ENCODE measurements at places on chromosomes 2 and 18. TPM values are rescaled to one million over a fixed set of nuclear protein-coding genes. Genes with fewer than 3 reads are reported as not detected.

ESPNL gene
- 0.07 TPM for total RNA-seq

STPG4 gene
- 0.64 TPM for total RNA-seq

GRCh38 chr18:21146016-21146415, 34.4 kb upstream of the ROCK1 start:
- no peak for DNase-seq

ABCG8 gene
- total RNA-seq: not detected

DNA sequence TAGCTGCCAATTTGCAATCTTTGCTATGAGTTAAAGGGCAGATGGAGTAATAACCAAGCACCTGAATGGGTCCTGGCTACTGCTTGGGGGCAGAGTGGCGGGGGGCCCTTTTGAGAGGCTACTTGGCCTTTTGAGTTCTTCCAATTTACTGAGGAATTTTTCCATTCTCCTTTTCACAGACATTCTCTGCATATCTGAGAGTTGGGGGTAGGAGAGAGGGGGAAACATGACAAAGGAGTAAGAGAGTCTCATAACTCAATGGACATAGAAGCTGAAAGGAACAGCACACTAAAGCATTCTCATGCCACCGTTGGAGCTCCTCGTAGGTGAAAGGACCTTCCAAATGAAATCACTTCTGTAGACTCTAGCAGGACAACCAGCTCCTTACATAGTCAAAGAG, 16.1 kb downstream of the LGALSL start:
- DNase-seq: no peak

GRCh38 chr2:60297296-60298005, 256.0 kb downstream of the BCL11A start:
- DNase-seq: no peak

DYNAP gene
- total RNA-seq: not detected

DNA sequence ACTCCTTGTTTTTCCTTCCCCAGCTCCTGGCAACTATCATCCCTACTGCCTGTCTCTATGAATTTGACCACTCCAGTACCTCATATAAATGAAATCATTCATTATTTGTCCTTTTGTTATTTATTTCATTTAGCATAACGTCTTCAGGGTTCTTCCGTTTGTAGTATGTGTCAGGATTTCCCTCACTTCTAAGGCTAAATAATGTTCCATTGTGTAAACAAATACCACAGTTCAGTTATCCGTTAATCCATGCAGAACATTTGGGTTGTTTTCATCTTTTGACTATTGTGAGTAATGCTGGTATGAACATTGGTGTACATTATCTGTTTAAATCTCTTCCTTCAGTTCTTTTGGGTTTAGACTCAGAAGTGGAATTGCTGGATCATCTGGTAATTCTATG, 18.8 kb downstream of the DYNC2LI1 start:
- DNase-seq: no peak

CCDC68 gene
- total RNA-seq: 2.2 TPM

DNA sequence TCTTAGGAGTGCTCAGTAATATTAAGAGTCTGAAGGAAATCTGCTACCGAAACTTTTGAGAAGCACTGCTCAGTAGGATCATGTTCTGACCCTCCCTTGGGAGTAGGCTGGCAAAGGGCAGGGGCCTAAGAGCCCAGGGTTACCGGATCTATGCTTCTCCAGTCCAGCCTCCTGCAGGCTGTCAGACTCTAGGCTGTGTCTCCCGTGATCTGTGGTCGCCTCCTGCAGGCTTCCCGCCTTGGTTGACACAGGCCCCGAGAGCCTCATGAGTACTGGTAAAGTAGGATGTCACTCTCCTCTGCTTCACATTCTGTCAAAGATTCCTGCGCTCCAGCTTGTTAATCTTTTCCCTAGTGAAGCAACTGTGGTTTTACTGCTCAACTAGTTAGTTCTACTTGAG, 647.8 kb upstream of the RAB6C start:
- no peak for DNase-seq

GRCh38 chr2:166921261-166921896, 33.1 kb downstream of the XIRP2 start:
- DNase-seq: no peak

SKA1 gene
- 2.6 TPM for total RNA-seq

DNA sequence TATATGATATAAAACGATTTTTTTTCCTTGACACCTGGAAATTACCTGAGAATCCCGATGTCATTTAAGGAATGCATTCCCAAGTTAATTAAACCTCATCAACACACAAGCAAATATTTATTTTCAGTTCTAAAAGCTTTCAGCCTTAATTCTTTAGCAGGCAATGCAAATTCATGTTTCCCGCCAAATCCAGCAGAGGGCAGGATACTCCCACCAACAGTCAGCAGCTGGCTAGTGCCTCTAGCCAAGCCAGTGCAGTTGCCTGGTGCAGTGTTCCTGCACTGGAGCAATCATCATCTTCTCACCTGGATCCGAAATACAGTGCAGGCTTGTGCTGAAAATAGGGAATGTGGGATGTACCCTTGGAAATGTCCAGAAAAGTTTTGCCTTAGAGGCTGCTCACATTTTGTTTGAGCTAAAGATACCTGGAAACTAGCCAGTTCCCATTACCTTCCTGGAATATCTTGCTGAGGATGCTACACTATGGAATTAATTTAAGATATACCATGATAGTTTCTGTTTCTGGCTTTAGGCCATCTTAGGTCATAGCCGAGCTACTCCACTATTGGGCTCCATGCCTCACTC, 48.4 kb upstream of the CYTIP start:
- peak; percentile 30 for DNase-seq

GRCh38 chr2:6866275-6866671, 566 bp upstream of the CMPK2 start:
- peak; percentile 18 for DNase-seq

GDF7 gene
- total RNA-seq: 1.9 TPM

CYP27A1 gene
- 3.9 TPM for total RNA-seq

GRCh38 chr18:46400449-46400848, 256.6 kb downstream of the LOXHD1 start:
- DNase-seq: no peak

STAMBP gene
- 46.5 TPM for total RNA-seq

GRCh38 chr2:207934720-207935119, 90.6 kb downstream of the PLEKHM3 start:
- DNase-seq: no peak

DNA sequence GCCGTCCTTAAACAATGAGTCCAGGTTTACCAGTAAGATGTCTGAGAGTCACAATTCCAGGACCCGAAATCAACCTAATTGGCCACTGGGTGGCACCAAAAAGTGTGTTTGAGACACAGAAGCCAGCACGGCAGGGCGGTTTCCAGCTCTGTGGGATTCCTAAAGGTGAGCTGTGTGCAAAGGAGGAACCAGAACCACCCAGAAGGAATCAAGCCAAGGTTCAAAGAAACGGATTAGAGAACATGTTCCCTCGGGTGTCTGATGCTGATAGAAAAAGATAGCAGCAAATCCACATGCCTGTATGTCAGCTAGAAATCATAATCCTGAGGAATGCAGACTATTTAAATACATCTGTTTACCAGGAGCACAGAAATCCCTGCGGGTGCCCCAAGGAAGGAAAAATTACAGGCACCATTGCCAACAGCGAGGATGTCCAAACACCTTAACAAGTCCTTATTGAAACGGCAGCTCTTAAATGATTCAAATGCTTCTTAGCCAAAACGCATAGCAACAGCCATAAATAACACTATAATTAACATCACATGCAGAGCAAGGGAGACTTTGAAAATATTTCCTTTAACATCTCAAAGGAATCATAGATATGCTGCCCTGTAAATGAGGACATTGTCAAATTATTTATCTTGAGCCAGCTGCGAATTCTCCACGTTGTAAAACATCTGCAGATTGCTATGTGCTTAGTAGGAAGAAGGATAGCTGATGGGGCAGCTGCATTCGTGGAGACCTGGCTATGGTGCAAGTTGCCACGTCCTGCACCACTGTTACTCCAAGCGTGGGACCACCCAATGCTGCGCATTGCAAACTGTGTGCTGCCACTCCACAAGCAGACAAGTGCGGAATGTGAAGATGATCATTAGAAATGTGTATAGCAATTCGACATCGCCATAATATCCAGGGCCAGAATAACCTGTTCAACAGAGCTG, 318.7 kb upstream of the NCKAP5 start:
- DNase-seq: peak; percentile 27

- DNase-seq: peak; percentile 55
Measured at GRCh38 chr2:10331027-10331701, 28.5 kb downstream of the HPCAL1 start.

DNA sequence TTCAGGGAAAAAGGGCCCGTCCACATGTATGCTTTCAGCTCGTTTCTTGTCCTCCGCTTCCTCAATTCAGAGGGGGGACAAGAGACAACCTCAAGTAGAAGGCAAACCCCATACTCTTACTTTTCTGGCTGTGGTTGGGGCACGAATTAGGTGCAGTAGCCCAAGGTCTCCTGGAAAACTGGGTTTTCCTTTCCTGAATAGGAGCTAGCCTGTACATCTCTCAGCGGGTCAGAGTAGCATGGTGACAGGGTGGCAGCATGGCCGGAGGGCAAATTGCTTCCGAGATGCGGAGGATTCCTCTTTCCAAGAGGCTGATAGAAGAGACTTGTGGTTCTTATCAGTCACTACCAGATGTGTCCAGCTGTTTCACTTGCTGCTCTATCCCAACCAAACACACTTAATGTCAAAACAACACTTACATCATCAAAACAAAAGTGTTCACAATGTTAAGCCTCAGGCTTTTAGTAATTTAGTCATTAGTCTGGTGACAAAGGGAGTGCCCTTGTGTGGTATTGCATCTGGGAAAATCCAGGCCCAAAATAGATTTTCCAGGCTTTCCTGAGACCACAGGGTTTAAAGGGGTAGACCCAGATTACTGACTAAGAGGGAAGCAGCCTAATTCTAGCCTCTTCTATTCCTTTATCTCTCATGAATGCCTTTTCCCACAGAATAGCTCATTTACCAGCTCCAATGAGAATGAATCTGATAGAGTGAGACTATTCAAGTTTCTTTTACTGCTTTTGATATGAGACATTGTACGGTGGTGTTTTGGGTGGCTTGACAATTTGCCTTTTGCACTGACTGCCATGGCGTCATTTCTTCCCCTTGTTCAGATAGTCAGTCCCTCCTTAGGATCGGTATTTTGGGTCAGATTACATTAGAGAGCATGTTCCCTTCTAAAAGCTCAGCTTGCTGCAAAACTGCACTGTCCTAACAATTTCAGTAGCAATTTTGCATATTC, 162.0 kb downstream of the LTBP1 start:
- DNase-seq: peak; percentile 66

DNA sequence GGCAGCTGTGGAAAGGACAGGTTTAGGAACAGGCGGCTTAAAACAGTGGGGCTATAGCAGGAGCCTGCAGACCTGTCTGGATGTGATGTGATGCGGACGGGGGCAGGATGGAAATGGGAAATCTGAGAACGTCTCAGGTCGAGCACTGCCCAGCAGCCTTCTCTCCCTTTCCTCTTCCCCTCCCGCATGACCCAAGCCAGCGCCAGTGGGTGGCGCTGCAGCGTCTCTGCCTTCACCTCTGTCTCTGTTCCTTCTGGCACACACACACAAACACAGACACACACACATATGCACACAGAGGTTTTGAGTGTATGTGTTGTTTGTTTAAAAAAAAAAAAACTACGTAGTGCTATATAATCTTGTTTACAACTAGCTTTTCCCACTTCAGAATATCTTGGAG, 82.0 kb upstream of the SLC66A3 start:
- no peak for DNase-seq

DNA sequence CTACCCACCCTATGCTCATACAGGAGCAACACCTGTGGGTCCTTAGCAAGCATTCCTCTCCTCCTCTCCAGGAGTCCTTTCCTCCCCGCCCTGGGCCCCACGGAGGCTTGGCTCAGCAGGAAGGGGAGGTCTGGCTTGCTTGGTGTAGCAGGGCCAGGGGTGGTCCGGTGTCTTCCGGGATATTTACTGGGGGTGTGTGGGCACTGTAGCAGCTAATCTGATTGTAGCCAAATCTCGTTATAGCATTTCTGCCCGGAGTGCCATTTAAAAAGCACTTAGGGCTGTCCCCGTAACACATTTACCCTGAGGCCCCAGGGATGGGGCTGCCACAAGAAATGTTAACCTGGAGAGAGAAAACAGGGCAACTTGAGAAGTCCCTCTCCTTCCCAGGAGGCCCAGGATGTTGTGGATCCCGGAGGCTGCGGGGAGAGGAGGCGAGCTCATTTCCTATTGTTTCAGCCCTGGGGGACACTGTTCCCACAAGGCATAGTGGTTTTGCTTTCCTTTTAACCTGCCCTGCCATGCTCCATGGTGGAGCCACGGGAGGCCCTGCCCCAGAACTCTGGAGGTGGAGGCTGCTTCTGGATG, 134.5 kb downstream of the CLIP4 start:
- DNase-seq: no peak

DNA sequence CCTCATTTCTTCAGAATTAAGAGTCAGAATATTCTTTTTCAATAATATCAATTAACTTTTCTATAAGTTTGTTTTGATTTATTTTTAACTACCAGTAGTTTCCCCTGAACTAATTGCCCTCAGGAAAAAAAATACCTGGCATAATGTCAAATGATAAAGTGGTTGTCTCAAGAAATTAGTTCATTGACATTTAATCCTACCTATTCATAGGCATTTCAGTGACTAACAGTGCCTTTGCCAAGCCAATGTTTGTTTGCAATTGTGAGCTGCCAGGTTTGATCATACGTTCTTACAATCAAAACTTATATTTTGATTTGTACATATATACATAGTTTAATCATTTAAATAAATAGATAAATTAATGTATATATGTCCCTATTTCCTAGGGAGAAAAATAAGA, 267.3 kb upstream of the MC4R start:
- no peak for DNase-seq

DNA sequence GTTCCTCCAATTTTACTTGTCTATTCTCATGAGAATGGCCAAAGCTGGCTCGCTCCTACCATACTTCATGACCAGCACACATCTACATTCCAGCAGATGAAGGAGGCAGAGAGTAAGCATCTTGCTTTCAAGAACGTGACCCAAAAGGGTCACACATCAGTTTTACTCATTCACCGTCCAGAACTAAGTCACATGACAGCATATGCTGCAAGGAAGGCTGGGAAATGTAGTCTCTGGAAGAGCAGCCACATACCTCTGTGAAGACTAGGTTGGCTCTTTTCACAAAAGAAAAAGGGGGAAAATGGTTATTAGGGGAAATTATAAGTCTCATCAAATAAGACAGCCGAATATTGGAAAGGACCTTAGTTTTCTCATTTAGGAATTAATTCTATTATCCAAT, 835.3 kb downstream of the EPHA4 start:
- DNase-seq: no peak

DNA sequence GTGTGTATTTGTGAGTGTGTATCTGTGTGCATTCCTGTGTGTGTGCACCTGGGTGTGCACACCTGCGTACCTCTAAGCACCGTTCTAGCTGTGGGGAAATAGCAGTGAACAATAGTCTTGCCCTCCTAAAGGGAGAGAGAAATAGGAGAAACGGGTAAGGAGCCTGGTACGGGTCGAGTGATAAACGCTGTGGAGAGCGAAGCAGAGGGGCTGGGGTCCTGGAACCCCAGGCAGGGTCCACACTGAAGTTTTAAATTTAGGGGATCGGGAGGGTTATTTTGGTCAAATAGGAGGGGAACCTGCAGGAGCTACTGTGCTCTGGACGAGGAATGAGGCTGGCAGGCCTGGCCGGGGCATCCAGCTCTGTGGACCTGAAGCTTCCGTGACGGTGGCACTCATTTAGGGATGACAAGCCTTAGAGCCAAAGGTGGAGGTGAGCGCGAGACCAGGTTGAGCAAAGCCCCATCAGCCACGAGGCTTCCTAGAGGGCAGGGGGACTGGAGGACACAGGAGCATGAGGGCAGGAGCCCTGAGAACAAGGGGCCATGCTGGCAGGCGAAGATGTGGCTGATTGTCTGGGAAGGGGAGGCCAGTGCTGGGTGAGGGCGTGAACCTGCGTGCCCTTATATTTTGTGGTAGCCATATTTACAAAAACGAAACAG, 188.0 kb downstream of the RTP5 start:
- DNase-seq: no peak

MARCHF4 gene
- 42.8 TPM for total RNA-seq

GREB1 gene
- total RNA-seq: 14.5 TPM
